ENCODE measurements at places on chromosomes 16 and 17.
A peak's percentile ranks its signal among the peaks of the same experiment; 100 is the strongest.

DNA sequence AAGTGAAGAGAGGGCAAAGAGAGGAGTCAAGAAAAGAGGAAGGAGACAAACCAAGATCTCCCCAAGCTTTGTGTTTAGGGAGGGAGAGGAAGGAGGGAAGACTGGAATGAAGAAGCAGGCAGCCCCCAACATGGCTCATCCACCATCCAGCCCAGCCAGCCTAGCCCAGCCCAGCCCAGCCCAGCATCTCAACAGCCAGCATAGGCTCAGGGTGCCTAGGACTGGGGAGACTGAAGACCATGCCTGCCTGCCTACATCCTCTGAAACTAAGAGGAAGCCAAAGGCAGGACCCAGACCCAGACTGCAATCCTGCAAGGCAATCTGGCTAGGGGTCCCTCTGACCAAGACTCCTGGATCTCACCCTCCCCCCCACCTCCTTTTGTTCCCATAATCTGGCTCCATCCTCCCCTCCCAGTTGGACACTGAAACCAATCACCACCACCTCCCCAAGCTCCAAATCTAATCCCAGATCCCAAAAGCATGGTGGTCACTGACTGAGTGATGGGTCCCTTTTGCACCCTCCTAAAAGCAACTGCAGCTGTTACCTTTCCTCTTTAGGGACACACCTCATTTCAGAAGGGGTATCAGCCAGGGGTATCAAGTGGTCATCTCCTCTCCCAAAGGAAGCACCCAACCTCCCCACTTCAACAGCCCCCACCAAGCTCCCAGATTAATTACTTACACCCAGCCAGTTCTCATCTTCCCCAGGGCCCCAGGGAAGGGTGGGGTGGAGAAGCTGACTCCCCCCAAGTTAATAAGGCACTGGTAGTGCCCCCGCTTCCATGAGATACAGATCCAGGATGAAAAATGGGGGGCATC lies 1.2 kb downstream of the HDAC5 start:
- DNase-seq: no peak

- no peak for DNase-seq
Observed at GRCh38 chr17:82345151-82345976, 11.8 kb upstream of the SECTM1 start.

- no peak for DNase-seq
Observed at GRCh38 chr16:66091471-66091891, 275.0 kb upstream of the CDH5 start.

- no peak for DNase-seq
Observed at GRCh38 chr17:31907342-31907962, 5.9 kb upstream of the UTP6 start.

GRCh38 chr17:49491192-49491769 lies 3.8 kb upstream of the NGFR start:
- no peak for DNase-seq

- DNase-seq: no peak
Observed at GRCh38 chr16:84706856-84707255, 7.1 kb downstream of the USP10 start.

DNA sequence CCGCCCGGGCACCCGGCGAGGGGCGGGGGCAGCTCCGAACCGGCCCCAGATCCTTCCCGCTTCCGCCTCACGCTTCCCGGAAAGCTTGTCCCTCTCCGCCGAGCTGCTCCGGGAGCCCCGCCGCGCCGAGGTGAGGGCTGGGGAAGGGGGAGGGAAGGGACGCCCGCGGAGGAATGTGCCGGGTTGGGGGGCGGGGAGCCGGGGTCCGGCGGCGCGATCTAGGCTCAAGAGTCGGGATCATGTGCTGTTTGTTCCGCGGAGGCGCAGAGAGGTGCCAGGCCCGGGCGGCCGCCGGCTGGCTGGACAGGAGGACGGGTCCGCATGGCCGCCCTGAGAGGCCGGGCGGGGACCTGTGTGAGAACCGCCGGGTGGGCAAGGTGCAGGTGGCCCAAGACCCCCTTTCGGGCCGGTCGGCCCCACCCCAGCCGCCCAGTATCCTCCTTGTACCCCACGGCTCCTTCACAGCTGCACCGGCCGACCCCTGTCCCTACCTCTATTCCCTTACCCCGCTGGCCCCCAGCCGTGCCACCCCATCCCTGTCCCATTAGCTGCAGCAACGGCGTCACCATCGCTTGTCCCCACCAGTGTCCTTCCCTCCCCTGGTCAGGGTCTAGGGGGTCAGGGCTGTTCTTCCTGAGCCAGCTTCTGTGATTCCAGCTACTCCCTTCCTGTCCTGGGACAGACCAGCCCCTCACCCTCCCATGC lies 429 bp downstream of the KIF1C start:
- DNase-seq: peak; percentile 66

DNA sequence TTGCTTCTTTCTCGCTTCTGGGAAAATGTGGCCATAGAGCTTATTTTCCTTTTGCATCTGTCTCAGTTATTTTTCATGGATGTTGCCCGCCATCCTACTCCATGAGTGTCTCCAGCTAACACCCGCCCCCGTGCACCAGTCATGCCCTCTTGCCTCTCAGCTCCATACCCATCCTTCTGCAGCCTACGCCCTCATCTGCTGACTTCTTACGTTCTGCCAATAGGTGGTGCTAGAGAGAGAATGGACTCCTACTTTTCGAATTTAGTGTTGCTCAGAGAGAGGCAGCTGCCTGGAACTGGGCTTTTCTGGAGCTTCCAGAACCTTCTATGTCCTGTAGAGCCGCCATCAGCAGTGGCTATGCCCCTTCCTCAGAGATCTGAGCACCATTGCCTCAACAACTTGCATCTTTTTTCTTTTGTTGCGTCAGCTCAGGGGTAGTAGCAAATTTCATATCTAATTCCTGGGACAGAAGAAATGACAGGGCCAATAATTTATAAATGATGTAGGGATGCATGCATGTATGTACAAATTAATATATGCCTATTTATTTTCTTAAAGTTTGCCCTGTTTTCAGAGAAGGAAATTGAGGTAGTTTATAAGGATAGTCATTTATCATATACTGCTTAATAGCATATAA lies 119.7 kb upstream of the MYOCD start:
- DNase-seq: peak; percentile 27

DNA sequence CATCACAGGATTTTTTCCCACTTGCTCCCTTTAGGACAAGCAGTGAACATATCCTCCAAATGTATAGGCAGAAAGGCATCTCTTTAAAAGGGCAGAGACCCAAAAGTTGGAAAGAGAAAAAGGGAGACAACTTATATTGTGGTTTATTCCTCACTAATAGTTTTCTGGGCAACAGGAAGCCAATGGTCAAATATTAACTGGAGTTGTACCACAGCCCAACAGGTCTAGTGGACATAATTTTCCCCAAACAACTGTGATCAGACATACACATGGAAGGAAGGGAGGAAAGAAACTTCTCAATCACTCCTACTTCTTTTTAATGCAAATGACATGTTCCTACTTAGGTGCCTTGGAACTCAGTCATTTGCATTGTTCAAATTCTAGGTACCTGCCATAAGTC lies 78.4 kb downstream of the SOX9 start:
- no peak for DNase-seq

GRCh38 chr16:82603784-82604411 lies 22.9 kb upstream of the CDH13 start:
- DNase-seq: no peak

DNA sequence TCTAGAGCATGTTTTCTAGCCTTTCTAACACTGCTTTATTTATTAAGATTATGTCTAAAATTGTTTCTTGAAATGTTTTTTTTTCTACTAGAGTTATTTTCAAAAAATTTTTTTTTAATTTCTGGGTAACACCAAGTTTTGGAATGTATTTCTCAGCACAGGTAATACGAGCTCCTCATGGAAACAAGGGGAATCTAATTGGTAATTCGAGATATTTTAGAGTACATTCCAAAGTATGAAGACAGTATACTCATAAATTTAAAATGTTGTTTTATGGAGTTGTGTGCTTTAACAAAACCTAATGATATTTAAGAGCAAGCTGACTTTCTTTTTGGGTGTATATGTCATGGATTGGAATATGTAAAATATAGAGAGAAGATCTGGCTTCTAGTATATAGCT lies 42.4 kb downstream of the OMG start:
- no peak for DNase-seq

GRCh38 chr16:17368951-17369350 lies 101.8 kb downstream of the XYLT1 start:
- DNase-seq: no peak

- no peak for DNase-seq
Observed at GRCh38 chr16:24972608-24973220, 42.5 kb downstream of the ARHGAP17 start.

DNA sequence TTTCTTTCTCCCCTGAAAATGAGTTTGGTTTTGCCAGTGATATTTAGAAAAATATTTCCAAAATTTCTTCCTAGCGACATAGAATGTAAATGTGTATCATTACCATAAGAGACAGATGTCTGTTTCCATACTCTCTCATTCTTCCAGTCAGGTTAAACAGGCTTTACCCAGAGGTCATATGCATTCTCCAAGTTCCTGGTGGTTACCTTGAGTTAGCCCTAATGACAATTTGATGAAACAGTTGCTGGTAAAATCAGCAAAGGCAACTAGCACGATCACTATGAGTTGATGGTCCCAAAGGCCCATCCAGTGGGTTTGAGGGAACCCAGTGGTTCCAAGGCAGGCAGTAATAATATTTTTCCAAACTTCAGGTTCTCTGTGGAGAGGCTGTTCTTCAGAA lies 103.6 kb upstream of the TBX2 start:
- DNase-seq: no peak

- no peak for DNase-seq
Observed at GRCh38 chr17:78438694-78439325, 60.4 kb downstream of the PGS1 start.

DNA sequence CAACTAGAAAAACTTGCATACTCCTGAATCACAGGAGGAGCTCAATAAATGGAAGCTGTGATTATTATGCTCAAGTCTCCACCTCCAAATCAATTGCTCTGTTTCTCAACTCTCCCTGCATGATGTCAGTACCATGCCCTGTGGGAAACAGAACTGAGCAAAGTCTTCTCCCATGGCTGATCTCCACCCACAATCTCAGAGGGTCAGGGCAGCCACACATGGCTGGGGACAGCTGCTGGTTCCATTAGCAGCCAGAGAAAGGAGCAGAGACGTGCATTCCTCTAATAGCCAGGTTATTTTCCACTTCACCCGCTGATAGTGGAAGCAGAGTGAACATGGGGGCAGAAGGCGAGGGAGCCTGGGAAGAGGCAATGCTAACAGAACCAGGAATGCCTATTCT lies 85.5 kb upstream of the TMEM132E start:
- no peak for DNase-seq

DNA sequence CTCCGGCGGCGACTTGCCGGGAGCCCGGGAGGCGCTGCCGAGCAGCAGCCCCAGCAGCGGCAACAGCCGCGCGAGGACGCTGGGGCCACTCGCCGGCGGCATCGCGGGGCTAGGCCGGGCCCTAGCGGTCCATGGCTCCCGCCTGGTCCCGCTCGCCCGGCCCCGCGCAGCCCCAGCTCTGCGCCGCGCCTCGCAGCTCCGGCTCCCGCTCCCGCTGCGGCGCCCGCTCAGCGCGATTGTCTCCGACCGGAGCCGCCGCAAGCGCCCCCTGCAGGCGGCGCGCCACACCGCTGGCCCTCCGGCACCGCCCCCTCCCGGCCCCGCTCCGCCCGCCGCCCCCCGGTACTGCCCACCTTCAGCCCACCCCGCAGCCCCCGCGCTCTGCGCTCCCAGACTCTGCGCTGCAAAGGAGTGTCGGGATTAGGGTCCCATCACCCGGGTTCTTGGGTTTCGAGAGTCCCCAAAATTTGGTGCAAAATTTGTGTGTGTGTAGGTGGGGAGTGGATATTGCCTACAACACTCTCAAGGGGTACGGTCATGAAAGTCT lies at the start of gene FAM171A2:
TSS of gene FAM171A2 (minus strand) at position 241 of the 547 bp plus-strand sequence. CDS start at position 102, 139 bp downstream.
- DNase-seq: no peak

DNA sequence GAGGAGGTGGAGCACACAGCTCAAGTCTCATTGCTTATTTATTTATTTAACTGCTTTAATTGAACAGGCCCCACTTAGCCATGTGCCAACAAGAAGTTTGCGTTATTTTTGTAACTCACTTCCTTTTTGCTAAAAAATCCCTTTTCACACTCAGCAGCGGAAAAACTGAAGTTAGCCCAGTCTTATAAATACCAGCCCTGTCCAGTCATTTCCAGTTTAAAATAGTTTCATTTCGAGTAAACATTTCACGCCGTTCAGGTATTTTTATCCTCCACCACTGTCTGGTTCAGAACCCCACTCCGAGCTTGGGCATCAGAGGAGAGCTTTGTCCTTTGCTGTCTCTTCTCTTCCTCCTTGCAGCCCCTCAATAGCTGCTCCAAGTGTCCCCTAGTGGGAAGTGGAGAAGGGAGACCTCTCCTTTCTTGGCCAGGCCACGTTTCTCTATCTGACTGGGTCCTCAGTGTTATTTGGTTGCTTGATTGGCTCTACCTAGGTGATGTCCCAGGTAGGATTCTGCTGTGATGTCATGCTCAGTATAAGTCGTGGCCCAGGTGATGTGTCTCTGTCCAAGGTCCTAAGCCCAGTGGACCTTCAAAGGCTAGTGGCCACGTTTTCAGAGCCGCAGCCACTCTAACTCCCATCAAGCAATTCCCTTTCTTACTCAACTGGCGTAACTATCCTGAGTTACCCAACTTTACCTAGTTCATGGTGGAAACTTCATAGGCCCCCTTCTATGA lies 53.0 kb upstream of the GAS7 start:
- DNase-seq: no peak

GRCh38 chr16:13999071-13999894 lies 71.8 kb upstream of the MRTFB start:
- DNase-seq: no peak

- DNase-seq: no peak
Observed at GRCh38 chr17:28396635-28397239, 9.3 kb downstream of the SLC46A1 start.

DNA sequence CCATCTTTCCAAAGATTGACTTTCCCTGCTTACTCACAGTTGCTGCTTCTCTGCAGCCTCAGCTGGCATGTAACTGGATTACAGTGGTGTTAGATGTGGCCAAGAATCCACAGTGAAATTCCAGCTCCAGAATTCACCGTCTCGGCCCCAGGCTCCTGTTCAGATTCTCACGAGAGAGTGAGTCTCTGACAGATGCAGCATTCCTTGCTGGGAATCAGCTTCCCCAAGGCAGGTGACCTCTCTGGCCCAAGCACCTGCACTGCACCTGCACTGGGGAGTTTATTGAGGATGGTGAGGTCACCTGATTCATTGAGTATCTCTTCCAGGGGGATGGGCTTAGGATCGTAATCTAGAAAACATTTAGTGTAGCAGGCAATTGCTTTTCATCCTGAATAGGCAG lies 600.5 kb upstream of the RBFOX1 start:
- no peak for DNase-seq
